ENCODE measurements at places on chromosomes 16 and 17. TPM values are rescaled to one million over a fixed set of nuclear protein-coding genes. Genes with fewer than 3 reads are reported as not detected.

Gene TMEM256
- total RNA-seq = 35.8 TPM

GRCh38 chr17:41666237-41666641 is 22.4 kb upstream of the EIF1 start:
- H3K4me3 ChIP-seq = peak overlapping the region; percentile 41
- no peak for DNase-seq
- no peaks in the 10 kb centered on the region for H3K27me3 ChIP-seq
- peak overlapping the region; percentile 92 for H3K27ac ChIP-seq

DNA sequence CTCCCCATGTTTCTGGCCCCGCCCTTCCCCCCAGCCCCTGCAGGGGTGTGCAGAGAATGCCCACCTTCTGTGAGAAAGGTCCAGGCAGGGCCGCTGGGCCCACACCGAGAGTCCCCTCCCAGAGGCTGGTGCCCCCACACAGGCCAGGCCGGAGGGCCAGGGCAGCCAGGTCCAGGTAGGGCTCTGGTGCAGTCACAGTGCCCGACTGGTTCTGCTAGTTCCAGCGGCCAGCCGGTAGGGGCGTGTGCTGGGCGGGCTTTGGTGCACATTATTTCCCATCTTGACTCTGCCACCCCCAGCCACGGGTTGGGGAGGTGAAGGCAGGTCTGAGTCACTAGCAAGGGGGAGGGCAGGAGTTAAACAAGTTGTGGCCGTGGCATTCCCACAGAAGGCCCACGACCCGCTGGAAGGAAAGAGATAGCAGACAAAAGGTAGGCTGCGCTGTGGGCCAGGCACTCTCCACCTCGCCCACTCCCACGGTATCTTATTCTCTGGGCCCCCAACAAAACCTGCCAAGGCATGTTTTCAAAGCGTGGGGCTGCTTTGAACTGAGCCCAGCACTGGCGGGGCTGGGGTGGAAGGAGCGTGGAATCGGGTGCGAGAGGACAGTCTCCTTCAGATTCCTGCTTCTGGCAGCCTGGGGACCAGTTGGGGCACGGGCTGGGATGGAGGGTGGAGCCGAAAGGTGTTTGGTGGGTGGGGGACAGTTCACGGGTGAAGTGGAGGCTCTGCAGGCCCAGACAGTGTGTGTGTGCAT is 1.9 kb downstream of the EPN3 start:
- H3K27me3 ChIP-seq = no peaks in the 10 kb centered on the region
- H3K4me3 ChIP-seq = peak overlapping the region; percentile 16
- H3K36me3 ChIP-seq = no peaks in the 10 kb centered on the region

DNA sequence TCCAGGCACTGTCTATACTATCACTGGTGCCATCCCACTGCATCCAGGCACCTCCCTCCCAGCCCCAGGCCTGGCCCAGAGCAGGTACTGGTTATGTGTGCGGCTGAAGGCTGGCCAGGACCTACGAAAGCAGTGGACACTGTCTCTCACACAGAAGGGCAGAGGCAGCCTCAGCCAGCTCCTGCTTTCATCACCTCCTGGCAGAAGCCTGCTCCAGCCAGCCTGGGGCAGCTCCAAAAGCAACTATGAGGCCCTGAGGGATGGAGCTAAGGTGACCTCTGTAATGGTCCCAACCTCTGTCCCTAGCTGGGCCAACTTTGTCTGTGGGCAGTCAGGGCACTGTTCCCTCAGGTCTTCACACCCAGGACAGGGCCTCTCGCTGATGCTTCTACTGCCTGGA is 18.8 kb downstream of the HSD11B2 start:
- no peaks in the 10 kb centered on the region for H3K36me3 ChIP-seq
- no peak overlapping the region for H3K4me3 ChIP-seq
- H3K4me1 ChIP-seq = no peaks in the 10 kb centered on the region

- H3K27ac ChIP-seq = no peak overlapping the region
- no peak for DNase-seq
- no peaks in the 10 kb centered on the region for H3K36me3 ChIP-seq
These were observed 14.6 kb downstream of the CYLD start for GRCh38 chr16:50756473-50756872.

GRCh38 chr17:7282752-7283321 is 1.3 kb downstream of the SLC2A4 start:
- H3K36me3 ChIP-seq = no peaks in the 10 kb centered on the region
- no peak for DNase-seq
- H3K4me3 ChIP-seq = no peak overlapping the region
- no peaks in the 10 kb centered on the region for H3K27me3 ChIP-seq

- no peaks in the 10 kb centered on the region for H3K27me3 ChIP-seq
- no peaks in the 10 kb centered on the region for H3K4me1 ChIP-seq
- H3K27ac ChIP-seq = no peak overlapping the region
- H3K36me3 ChIP-seq = no peaks in the 10 kb centered on the region
These were observed 480.4 kb downstream of the CDH8 start for GRCh38 chr16:61555718-61556441.

DNA sequence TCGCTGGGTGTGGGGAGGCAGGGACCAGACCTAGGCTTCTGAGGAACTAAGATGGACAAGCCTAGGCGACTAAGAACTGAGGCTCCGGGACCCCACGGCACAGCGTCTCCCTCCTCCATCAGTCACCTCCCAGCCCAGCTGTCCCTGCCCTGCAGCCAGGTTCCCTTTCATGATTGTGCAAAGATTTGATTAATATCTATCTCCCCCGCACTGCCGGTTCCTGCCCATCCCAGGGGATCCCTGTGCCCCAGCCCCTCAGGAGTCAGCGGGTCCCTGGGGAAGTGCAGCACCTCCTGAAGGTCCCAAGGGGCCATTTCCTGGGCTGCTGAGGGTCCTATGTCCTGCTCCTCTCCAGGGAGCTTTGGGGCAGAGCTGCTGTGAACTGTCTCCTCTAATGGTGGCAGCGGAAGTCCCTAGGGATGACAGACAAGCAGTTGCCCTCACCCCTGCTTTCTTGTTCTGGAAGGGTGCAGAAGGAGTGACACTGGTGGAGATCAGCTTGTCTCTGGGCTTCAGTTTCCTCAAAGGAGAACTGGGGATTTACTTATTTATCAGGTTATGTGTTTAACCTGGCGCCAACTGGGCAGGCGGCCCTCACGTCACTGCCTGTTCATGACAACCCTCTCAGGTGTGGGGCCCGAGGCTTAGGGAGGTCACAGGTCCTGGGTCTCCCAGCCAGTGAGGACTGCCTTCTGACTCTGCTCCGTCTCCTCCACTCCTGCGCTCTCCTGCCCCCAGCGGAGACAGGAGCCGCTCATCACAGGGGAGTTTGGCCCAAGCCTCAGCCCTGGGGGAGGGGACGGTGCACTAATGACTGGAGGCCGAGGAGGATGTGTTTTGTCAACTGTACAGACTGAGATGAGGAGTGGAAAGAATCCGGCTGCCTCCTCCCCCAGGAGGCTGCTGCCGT is 1.9 kb upstream of the C16orf74 start:
- peaks cover 2% of the 10 kb centered on the region for H3K36me3 ChIP-seq
- no peak overlapping the region for H3K27ac ChIP-seq
- H3K4me1 ChIP-seq = peaks cover 3% of the 10 kb centered on the region
- no peak for DNase-seq
- no peak overlapping the region for H3K4me3 ChIP-seq

DNA sequence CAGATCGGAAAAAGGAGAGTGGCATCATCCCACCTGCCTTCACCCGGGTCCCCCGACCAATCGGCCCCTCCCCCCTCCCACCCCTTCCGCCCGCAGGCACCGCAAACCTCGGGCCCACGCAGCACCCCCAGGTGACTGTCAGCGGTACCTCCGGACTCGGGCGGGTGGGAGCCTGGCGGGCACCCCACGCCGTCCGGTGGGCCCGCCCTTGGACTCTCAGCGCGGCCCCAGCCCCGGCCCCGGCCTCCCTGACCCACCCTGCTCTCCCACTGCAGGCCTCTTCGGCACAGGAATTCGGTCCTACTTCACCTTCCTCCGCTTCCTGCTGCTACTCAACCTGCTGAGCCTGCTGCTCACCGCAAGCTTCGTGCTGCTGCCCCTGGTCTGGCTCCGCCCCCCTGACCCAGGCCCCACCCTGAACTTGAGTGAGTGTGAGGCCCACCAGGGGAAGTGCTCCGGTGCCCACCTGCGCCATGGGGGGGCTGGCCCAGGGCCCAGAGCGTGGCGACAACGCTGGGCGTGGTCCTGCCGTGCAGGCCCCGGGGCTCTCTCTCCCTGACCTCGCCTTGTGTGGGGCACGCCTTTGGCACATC is 1.6 kb downstream of the TMC8 start:
- H3K27ac ChIP-seq = no peak overlapping the region
- peaks cover 2% of the 10 kb centered on the region for H3K36me3 ChIP-seq
- H3K27me3 ChIP-seq = no peaks in the 10 kb centered on the region
- DNase-seq = no peak
- H3K4me3 ChIP-seq = no peak overlapping the region

DNA sequence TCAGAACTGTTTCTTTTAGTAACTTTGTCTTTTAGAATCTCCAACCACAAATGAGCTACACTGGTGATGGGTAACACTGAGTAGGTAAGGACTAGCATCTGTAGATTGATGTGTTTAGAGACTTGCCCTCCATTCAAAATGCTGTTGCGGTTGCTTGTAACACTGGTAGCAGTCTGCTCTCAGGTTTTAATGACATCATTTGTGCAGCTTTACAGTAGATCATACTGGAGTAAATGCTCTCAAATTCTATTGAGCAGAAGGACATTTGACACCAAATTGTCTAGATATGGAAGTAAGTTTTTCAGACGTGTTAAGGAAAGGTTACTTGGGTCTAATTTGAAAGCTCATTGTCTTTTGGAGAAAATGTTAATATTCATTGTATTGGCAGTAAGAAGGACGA is 98.8 kb downstream of the NLK start:
- no peaks in the 10 kb centered on the region for H3K36me3 ChIP-seq
- H3K27me3 ChIP-seq = no peaks in the 10 kb centered on the region
- DNase-seq = no peak
- H3K4me3 ChIP-seq = no peak overlapping the region

Data from Panc1 (cell line).